ENCODE measurements at places on chromosomes 7 and 10.

GRCh38 chr10:58262766-58263165 is 4.9 kb downstream of the IPMK start:
- no peak for DNase-seq

- no peak for DNase-seq
Observed at GRCh38 chr7:134875867-134876266, 96.4 kb downstream of the CALD1 start.

DNA sequence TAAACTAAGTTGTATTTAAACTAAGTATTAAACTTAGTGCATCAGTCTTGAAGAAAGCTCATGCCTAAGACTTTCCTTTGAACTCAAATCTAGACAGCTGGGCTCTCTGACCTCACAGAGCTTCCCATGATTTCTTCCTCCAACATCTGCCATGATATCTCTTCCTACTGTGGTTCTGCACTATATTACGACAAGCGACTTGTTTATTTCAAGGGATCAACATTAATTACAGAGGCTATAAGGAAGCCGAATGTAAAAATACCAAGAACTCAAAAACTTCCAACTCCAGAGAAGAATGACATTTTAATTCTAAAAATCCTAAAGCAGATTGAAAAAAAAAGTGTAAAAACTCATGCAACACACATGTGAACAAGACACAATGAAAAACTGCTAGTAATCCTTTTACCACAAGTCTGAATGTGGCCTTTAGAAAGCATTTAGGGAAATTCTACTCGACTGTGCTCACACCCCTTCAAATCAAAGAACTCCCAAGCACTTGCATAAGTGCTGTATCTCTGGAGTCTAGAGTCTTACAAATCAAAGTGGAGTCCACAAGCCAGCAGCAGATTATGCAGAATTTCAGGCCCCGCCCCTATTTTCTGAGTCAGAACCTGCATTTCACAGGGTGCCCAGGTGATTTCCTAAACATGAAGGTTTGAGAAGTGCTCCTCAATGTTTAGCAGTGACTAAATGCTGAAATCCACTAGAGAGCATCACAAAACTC is 22.7 kb upstream of the WASHC2A start:
- no peak for DNase-seq

DNA sequence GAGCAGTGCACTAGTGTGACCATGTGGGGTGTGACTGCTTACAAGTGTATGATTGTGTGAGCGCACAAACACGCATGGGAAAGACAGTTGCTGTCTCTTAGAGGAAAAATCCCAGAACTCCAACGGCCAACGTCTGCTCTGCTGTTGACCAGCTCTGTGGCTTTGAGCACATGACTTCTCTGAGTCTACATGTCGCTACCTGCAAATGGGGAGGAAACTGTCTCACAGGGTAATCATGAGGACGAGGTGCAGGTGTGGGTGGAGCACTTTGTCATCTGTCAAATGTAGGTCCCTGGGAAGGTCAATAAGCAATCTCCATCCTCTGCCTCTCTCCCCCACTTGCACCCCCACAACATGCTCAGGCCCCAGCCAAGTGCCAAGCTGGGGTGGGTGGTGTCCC is 31.2 kb upstream of the TLX1 start:
- no peak for DNase-seq

GRCh38 chr7:4725014-4725849 is 43.1 kb downstream of the FOXK1 start:
- DNase-seq, result no peak

GRCh38 chr10:28386503-28386868 is 83.6 kb upstream of the MPP7 start:
- no peak for DNase-seq

- DNase-seq, result no peak
Observed at GRCh38 chr10:131650169-131650705, 250.6 kb upstream of the PPP2R2D start.

DNA sequence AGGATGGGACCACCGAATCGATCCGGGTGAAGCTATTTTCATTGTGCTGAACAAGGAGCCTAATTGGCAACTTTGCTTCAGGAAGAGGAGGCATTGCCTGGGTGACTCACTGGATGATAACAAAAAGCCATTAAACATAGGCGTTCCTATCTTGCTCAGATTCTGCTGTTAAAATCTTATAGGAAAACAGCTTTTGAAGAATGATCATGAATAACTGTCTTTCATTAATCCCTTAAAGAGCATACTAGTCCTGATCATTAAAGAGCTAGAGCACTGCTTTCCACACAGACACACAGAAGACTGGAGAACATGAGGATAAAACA is 174.2 kb upstream of the IMMP2L start:
- DNase-seq, result no peak

DNA sequence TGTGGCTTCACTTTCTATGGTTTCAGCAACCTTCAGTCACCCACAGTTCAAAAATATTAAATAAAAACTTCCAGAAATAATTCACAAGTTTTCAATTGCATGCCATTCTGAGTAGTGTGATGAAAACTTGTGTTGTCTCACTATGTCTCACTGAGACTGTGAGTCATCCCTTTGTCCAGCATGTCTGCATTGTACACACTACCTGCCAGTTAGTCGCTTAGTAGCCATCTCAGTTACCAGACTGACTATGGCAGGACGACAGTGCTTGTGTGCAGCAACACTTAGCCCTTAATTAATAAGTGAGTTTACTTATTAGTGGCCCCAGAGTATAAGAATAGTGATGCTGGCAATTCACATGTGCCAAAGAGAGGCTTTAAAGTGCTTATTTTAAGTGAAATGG is 22.5 kb downstream of the CCDC186 start:
- DNase-seq, result no peak

DNA sequence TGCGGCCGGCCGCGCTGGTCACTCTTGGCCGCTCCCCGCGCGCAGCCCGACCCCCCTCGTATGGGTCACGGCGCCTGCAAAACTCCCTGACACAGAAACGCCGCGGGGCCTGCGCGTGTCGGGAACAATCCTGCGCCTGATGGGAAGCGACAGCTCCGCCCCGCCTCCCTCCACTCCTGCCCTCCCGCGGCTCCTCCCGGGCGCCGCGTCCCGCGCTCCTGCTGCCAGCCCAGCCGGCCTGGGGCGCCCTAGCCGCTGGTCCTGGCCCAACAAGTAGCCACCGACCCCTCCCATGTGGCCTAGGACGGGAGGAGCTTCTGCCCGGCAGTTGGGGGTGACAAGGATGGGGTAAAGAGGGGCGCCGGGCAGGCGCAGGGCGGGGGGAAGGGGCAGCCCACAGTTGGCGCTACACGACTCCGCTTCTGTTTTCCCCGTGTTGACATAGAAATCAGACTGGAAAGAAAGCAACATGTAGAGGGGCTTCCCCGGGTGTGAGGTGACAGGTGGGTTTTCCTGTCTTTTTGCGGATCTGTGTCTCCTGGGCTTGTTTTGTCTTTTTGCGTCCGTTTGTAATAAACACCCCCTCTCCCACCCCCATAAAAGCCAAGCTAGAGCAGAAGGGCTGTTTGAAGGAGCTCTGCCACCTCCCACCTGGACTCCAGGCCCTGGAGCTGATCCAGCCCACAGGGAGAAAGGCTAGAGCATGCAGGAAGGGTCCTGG is 35.1 kb upstream of the PAX2 start:
- no peak for DNase-seq

GRCh38 chr10:52853704-52854103 is 81.1 kb upstream of the MBL2 start:
- DNase-seq, result no peak

- no peak for DNase-seq
Observed at GRCh38 chr10:114436941-114437340, 32.6 kb upstream of the AFAP1L2 start.

DNA sequence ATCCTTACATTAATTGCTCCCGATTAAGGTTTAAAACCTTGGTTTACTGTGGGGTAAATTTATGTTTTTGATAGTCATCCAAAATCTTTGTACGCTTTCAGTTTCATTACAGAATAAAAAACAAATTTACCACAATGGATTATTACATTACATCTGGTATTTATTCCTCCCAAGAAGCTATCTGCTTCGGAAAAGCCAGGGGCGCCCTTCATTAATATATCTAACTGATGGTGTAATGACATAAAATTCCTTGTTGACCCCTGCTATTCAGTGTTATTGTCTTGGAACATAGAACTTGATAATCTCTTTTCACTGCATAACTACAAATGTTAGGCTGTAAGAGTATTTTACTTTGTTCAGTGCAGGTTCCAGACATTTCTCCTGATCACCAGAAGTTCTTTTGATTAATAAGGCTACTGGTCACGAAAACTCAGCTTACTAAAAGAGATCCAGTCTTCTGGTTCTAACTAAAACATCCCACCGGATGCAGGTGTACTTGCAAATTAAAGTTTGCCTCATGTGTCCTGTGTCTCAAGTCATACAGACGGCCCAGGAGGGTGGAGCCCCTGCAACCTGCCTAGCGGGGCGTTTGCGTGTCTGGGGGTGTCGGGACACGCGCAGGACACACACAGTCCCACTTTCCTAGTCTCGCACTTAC is 581 bp upstream of the GLCCI1 start:
- DNase-seq, result peak; percentile 2

- DNase-seq, result no peak
Observed at GRCh38 chr7:138245216-138245615, 169.0 kb downstream of the AKR1D1 start.

GRCh38 chr10:48494611-48495010 is 110.3 kb downstream of the ARHGAP22 start:
- no peak for DNase-seq

GRCh38 chr7:33511778-33512177 is 382.4 kb downstream of the BBS9 start:
- DNase-seq, result no peak

DNA sequence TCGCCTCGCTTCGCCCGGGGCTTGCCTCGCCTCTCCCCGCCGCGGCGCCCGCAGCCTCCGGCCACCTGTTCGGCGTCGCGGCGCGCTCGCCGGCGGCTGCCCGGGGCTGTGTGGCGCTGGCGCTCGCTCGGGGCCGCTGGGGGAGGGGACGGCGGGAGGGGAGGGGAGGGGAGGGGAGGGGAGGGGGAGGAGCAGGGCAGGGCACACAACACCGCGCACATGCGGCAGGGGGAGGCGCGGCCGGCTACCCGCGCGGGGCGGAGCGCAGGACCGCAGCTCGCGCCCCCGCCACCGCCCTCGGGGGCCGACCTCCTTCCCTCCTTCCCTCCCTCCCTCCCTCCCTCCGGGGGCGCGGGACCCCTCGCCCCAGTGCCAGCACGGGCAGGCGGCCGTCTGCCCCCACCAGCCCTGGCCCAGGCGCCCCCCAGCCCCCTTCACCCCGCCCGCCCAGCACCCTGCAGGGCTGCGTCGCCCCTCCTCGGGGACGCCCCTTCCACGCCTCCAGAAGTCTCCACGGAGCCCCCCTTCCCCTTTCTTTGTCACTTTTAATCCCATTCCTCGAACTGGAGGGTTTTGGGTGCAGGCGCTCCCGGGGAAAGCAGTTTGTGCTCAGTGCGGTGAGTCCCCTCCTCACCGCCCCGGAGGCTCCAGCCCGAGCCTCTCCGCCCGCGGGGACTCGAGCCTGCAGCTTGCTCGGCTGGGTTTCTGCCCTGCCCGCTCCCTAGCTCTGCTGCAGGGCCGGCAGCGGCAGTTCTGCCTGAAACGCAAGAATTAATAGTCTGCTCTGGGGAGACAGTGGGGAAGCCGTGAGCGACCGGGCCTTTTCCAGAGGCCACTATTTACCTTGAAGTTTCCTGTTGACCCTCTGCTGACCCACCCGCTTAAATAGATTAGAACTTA is at the start of gene PARD3:
PARD3 (minus strand) TSS at position 112 of the 900 bp plus-strand sequence. CDS start 301 bp downstream, outside the sequence.
- peak; percentile 85 for DNase-seq

DNA sequence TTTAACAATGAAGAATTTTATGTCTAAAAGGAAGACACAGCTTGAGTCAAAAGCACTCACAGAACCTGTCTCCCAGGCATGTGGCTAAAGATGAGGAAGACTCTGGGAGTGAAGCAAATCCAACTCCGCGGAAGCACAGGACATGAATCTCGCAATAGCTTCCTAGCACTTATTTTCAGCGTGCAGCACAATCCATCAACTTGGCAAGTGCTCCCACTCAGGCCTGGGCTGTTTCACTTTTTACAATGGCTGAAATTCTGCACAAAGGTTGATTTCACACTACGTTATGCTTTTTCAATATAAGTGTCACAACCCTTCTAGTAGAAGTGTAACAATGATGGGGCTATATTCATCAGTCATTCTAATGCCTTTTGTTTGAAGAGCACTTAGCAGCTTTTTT is 180.2 kb downstream of the XPNPEP1 start:
- no peak for DNase-seq

- no peak for DNase-seq
Observed at GRCh38 chr7:95828824-95829790, 56.8 kb downstream of the DYNC1I1 start.

- DNase-seq, result no peak
Observed at GRCh38 chr7:70539617-70540016, 592.3 kb upstream of the GALNT17 start.

DNA sequence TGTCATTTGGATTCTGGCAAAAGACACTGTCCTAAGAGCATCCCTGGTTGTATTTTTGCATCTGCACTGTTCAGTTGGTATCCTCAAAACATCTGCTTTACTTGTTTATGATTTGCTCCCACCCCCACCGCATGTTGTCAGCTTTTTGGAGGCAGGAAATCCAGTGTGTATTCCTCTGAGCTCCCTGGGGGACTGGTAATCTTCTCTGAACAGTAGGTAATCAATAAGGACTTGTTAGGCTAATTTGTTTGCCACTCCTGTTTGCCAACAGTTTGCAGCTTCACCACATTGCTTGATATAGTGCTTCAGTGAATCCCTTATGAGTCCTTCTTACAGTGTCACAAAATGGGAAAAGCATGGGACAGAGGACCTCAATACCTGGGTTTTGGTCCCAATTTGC is 49.1 kb downstream of the FEZF1 start:
- DNase-seq, result no peak

- no peak for DNase-seq
Observed at GRCh38 chr10:113746217-113746957, 5.1 kb upstream of the PLEKHS1 start.

DNA sequence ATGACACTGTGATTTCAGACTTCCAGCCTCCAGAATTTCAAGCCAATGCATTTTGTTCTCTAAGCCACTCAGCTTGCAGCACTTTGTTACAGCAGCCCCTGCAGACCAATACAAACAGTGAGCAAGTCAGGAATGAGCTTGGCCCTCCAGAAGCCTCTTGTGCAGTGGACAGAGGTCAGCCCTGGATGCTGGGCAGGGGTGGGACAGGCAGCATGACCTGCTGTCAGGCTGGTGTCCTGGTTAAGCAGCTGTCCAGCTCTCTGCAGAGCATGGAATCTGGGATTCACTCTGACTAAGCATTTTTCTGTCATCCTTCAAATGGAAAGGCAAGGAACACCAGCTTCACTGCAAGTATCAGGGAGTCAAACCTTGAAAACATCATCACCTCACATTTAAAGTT is 85.5 kb upstream of the GDF10 start:
- DNase-seq, result no peak

DNA sequence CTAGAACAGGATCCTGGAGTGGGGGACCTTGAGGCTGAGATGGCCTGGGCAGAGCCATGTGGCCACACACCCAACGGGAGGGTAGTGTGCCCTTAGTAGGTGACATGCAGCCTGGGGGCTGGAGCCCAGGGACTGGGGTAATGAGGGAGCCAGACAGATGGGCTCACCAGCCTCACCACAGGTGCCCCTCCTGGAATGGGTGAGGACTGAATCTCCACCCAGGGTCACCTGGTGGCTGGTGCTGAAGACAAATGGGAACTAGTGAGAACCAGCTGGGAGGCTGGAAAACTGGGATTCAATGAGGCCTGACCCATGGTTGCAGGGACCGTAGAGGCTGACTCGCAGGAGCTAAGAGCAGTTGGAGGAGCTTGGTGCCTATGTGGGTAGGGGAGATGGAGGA is 6.1 kb downstream of the ZP3 start:
- DNase-seq, result no peak
